ENCODE measurements at places on chromosomes 4 and X.

- no peak for DNase-seq
Measured at GRCh38 chr4:126012691-126013290, 698.0 kb downstream of the FAT4 start.

- no peak for DNase-seq
Measured at GRCh38 chr4:147362938-147363337, 118.0 kb upstream of the EDNRA start.

- no peak for DNase-seq
Measured at GRCh38 chr4:13355111-13355880, 128.8 kb downstream of the RAB28 start.

- no peak for DNase-seq
Measured at GRCh38 chr4:156329779-156330178, 376.1 kb upstream of the CTSO start.

GRCh38 chr4:155319516-155319915, 57.2 kb downstream of the MAP9 start:
- no peak for DNase-seq

DNA sequence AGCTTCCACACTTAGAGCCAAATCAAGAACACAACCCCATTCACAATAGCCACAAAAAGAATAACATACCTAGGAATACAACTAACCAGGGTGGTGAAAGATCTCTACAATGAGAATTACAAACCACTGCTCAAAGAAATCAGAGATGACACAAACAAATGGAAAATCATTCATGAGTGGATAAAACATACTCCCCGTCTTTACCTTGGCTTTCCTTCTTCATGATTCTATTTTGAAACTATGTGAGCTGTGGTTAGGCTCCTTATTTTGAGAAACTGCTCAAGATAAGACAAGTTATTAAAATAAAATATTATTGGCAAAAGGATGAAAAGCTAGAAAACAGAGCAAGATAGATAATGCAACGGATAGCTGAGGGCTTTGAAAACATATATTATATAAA, 598.1 kb upstream of the FAT1 start:
- DNase-seq = no peak

DNA sequence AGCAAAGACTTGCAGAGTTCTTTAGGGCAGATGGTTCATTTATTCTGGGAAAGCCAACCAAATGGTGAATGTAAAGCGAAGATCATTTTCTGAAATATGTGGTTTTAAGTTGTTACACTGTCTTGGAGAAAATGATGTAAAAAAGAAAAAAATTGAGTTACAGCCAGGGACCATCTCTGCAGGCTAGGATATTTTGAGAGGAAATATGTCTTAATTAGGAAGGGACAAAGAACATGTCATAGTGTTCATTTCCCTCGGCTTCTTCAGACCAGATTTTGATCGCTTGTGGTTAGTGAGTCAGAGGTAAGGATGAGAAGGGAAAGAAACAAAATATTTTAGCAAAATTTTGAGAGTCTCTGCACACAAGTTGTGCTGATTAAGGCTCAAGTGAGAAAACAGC, 59.0 kb upstream of the C1QTNF7 start:
- DNase-seq = no peak

DNA sequence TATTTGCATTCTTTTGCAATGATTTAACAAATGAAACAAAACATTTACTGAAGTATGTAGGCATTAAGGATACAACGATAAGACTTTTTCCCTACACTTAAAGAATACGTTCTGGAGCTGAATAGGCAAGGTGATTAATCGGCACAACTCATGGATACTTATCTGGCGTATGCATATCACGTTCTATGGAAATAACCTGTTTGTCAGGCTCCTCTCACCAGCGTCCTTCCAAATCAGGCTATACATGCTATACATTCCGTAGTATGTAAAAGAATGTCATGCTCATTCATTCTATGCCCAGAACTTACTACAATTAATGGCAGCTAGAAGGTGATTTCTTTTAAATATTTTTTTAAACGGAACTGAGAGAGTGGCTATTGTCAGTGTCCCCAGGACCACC, 25.6 kb upstream of the TCEANC start:
- no peak for DNase-seq

DNA sequence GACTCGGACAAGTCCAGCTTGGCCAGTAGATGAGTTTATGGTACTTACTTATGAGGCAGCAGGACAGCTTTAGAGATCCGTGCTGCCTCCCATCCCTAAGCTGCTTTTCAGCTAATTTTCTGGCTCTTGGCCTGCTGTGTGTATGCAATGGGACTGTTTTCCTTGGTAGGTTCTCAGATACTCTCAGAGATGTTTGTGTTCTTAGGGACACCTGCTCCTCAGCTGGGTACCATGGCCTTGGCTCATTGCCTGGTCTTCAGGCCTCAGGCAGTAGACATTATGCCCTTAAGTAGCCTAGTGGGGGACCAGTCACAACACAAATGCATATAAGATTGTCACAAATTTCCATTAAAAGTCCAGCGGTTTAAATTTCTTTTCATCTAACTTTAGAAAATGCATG, 688.0 kb downstream of the PCDH7 start:
- no peak for DNase-seq

GRCh38 chr4:15479913-15480185, 10.2 kb downstream of the CC2D2A start:
- no peak for DNase-seq

GRCh38 chr4:3041192-3042142, 32.9 kb downstream of the HTT-AS start:
- no peak for DNase-seq

DNA sequence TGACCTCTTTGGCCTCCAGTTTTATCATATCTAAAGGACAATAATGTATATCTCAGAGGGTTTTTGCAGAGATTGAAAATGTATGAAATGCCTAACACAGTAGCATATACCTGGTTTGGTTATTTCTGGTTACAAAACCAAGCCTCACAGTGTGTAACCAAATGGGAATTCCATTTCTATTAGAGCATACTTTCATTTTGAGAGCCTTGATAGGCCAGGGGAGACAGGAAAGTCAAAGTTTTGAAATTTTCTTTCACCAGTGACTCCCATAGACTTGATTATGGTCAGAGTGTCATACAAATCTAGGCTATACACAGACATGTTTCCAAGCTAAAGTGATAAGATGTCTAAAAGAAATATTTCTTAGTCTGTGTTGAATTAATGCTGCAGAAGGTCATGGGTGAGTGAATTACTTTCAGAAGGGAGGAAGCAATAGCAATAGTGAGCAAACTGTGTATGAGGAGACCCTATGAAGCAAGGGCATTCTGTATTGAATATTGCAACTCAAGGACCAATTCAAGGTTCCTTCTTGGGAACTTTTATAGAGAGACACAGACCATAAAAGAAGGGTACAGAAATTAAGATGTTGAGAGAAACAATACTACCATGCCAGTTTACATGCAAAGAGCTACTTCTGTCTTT, 151.1 kb downstream of the PDE5A start:
- DNase-seq = no peak

DNA sequence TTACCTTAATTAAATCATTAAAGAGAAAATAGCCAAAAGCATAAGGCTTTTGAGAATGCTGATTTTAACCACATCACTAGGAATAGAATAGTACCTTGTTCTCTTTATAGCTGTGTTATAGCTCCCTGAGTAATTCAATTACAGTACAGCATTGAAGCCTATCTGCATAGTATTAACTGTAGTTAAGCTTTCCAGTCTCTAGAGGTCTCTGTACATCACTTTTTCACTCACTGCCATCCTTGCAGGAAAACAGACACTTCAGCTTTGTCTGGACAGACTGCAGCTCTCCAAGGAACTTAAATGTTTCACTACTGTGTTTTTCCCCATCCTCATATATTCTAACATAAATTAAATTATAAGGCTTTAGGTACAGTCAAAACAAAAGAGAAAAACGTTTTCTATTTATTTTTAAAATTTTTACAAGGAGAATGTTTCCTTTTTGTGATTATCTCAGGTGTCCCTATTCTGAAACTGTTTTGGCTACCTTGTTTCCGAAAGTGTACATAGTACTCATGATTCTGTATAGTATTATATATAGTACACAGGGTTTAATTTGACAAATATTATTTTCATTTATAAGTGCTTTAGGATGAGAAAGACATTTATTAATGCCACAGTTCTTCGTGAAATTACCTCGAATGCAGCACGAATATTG, 407.9 kb downstream of the PCDH18 start:
- DNase-seq = no peak

- no peak for DNase-seq
Measured at GRCh38 chr4:58617226-58617625, 1507.0 kb upstream of the IGFBP7 start.

- DNase-seq = no peak
Measured at GRCh38 chr4:147587041-147587440, 30.2 kb upstream of the TMEM184C start.

GRCh38 chr4:24560868-24561368, 23.4 kb downstream of the DHX15 start:
- no peak for DNase-seq

GRCh38 chr4:83267830-83268475, 16.6 kb downstream of the COQ2 start:
- no peak for DNase-seq

GRCh38 chrX:72107841-72108595, 23.7 kb downstream of the RTL5 start:
- no peak for DNase-seq

GRCh38 chr4:61003301-61003700, 196.8 kb upstream of the ADGRL3 start:
- no peak for DNase-seq

DNA sequence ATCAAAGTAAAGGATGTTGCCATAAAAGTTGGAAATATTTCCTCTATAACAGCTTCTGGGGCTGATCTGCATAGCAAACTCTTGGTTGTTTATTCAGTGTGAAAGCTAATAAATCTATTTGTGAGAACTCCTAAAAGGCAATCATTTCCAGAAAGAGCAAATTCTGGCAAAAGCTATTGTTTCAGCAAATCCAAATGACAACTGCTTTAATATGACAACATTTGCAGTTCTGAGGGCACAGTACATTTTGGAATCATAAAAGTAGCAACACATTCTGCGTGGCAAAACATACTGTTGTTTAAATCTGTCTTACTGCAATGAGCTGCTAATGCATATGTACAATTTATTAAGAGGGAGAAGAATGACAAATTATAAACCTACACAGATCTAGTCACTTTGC, 818.1 kb downstream of the FSTL5 start:
- no peak for DNase-seq

GRCh38 chrX:75748431-75748830, 36.6 kb downstream of the MAGEE2 start:
- no peak for DNase-seq

DNA sequence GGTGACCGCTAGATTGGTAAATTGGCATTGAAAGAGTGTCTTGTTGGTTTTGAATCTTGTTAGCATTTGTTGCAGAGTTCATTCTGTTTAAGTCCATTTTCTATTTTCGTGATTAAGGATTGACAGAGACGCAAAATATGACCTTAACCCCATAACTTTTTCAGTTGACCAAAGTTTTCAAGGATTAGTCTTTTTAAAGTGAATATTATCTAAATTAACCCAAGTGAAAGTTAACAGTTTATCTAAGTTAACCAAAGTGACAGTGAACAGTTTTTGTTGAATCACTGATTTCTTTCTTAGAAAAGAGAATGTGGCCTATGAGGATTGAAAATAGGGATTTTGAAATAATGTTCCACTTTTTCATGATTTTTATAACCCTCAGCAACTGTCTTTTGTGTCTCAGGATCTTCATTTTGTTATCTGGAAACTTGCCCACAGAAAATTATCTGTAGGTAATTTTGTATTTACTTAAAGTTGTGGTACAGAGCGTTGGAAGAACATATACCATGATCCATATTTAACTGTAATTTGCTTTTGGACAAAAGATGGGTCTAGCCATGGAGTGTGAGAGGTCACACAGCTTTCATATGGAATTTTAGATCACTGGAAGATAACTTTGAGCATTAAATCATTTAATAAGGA, 3.3 kb downstream of the CPEB2 start:
- no peak for DNase-seq

DNA sequence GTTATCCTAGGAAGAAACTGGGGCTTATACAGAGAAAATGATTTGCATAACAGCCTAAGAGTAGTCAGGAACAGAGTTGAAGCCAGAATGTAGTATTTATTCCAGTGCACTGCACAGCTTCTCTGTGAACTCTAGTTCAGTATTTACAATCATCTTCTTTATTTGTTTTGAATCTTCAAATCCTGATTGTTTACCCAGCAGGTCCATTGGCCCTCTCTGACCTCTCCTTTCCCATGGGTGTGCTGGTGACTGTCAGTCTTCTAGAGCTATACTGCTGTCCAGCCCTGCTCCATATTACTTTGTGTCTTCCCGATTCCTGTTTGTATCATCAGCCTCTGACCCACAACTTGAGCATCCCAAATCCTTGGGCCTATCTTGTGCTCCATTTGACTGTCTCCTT, 301.9 kb upstream of the HS3ST1 start:
- DNase-seq = no peak

GRCh38 chr4:186719925-186720694, 3.5 kb downstream of the FAT1 start:
- DNase-seq = no peak

- DNase-seq = no peak
Measured at GRCh38 chr4:54384563-54384962, 155.5 kb downstream of the PDGFRA start.

GRCh38 chr4:109574443-109574850, 14.4 kb downstream of the MCUB start:
- no peak for DNase-seq

- DNase-seq = no peak
Measured at GRCh38 chrX:134023851-134024281, 38.5 kb upstream of the GPC3 start.

GRCh38 chr4:88147799-88148217, 10.6 kb downstream of the ABCG2 start:
- no peak for DNase-seq

GRCh38 chrX:133951098-133951497, 34.3 kb downstream of the GPC3 start:
- DNase-seq = no peak

- no peak for DNase-seq
Measured at GRCh38 chrX:65600106-65600505, 65.5 kb upstream of the LAS1L start.

GRCh38 chr4:53128706-53129357, 237.0 kb downstream of the SCFD2 start:
- no peak for DNase-seq

- no peak for DNase-seq
Measured at GRCh38 chr4:48065587-48066052, 49.0 kb downstream of the NIPAL1 start.

DNA sequence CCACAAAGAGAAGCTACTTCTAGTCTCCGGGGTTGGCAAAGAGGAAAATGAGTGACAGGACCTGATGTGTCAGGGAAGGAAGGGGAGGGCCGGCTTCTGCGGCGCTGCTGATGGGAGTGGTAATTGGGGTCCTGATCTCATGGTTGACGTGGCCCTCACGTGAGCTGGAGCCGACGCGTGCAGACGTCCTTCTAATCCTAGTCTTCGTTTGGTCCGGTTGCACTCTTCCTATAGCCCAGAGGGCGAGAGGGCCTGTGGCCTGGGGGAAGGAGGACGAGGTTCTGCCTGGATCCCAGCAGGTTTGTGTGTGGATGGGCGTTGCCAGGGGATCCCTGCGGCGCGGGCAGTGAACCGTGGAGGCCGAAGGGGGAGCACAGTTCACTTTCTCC, at the start of gene ARMCX1:
ARMCX1 (plus strand) TSS at position 186 of the 389 bp plus-strand sequence. CDS start 2,384 bp downstream, outside the sequence.
- no peak for DNase-seq
